H4 (cell line): ENCODE measurements at places on chromosomes 11 and 22.
A peak's percentile ranks its signal among the peaks of the same experiment; 100 is the strongest.

GRCh38 chr11:117823946-117824420 is 561 bp downstream of the FXYD2 start:
- no peak for DNase-seq

GRCh38 chr22:38240734-38241252 is 32.0 kb downstream of the TMEM184B start:
- DNase-seq = peak; percentile 89

GRCh38 chr11:69227271-69227670 is 66.7 kb upstream of the MYEOV start:
- no peak for DNase-seq

GRCh38 chr22:28043266-28043665 is 124.2 kb upstream of the PITPNB start:
- DNase-seq = no peak

DNA sequence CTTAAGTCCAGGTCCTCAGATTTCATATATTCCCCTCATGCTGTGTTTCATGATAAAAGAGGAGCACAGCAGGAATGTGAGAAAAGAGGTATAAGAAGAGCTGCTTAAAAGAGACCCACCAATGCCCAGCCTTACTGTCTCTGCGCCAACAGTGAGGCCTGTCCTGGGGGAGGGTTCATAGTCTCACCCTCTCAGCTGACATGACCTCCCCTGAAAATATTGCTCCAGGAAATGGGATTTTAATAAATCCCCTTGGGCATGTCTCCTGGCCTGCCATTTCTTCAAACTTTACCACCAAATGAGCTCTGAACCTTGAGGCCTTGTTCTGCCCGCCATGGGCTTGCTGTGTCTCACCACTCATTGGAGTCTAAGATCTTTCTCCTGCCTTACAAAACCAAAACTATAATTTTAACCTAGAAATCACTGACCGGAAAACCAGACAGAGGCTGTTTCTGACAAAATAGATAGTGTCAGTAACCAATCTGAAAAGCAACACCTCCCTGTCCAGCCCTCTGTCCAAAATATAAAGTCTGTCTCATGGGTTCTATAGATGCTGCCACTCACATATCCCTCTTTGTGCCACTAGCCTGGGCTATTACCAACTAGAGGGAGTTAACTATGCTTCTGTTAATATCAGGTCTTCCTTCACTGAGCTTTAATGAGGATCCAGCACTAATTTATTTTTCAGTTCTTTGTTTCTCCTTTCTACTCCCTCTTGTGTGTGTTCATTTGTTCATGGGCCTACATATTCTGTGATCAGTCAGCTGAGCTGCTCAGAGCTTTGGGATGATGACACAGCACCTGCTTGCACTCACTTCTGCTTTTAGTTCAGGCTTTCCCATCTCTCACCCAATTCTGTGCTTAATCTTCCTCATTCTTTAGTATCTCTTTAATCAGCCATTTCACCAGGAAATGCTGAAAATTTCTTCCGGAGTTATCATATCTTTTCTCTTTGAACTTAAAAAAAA is at the start of gene OR2AG2:
TSS of gene OR2AG2 (minus strand) at position 51 of the 968 bp plus-strand sequence. CDS start 3,019 bp downstream, outside the sequence.
- no peak for DNase-seq

- DNase-seq = no peak
These were observed 68.2 kb downstream of the EMSY start for GRCh38 chr11:76512851-76513653.

DNA sequence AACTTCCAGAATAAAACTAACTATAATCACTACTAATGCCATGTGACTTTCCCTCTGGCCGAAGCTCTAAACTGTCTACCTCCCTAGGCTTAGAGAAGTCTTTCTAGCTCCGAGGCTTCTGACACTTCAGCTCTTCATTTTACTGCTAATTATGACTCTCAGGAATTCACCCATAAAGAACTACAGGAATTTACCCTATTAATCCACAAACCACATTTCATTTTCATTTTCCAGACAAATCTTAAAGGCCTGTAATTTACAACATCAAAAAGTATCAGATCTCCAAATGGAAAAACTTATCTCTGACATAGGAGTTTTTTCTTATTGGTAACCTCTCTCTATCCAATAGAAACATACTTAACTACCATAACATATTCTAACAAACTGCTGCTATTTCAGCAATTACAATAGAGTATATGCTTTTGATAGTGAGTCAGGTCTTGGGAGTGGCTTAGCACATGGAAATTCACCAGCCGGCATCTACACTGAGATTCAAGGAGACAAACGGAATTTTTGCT is 33.4 kb downstream of the MRTFA start:
- DNase-seq = peak; percentile 26

DNA sequence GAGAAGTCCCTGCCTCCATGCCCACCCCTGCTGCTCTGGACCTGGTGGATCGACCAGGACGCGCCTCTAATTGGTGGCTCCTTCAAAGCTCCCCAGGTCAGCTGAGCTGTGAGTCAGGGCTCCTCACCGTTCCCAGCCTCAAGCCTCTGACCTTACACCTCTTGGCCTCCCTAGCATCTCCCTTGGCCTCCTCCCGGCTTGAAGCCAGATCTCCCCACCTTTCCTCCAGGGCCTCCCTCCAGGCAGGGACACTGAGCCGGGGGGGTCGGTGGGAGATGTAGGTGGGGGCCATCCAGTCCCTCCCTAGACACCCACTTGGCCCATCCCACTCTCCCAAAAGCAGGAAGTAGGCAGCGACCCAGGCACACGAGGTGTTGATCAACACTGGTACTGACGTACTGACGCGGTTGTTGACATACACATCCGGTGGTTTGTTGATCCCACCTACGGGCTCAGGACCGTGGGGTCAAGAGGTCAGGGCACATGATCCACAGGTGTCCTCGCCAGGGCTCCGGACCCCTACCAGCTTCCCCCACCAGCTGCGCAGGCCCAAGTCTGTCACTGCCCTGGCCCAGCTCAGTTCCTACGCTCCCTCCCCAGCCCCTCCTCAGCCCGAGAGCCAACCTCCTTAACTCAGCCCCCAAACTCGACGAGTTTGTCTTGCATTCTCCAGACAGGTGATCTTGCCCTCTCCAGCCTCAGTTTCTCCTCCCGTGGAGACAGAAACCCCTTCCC is 802 bp downstream of the ATG2A start:
- peak; percentile 42 for DNase-seq

GRCh38 chr11:93017821-93018690 is 48.6 kb downstream of the MTNR1B start:
- no peak for DNase-seq

DNA sequence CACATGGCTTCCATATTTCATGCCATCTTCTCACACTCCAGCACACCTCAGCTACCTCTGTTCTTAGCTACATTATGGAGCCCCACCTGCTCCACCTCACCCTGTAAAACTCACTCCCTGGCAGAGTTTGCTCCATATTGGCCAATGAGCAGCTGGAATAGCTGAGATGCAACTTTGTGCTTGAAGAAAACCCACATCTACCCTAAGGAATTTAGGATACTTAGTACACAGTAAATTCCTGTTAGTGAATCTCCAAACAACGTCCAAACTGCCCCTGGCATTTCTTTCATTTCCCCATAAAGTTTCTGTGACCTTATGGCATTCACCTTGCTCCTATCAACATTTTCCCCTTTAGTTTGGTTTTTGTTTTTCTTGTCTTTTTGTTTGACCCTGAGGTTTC is 2.2 kb upstream of the VWCE start:
- no peak for DNase-seq

GRCh38 chr11:31366795-31367194 is 2.7 kb downstream of the DCDC1 start:
- DNase-seq = no peak

DNA sequence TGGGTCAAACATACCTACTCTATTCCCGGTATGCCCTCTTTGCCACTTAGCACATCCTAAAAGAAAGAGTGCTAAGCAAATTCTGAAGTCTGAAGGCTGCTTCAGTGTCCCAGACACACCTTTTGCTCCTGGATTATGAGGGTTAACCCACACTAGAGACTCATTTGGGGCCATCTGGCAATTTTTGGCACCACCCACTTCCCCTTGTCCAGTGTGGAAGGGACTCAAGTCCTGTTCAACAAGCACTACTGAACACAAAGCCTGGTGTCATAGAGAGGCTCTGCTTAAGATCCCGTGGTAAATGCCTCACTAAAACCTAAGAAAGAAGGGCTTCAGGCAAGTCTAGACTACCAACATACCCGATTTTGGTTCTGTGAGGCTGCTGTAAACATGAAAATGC is 85.8 kb downstream of the SERGEF start:
- DNase-seq = no peak

DNA sequence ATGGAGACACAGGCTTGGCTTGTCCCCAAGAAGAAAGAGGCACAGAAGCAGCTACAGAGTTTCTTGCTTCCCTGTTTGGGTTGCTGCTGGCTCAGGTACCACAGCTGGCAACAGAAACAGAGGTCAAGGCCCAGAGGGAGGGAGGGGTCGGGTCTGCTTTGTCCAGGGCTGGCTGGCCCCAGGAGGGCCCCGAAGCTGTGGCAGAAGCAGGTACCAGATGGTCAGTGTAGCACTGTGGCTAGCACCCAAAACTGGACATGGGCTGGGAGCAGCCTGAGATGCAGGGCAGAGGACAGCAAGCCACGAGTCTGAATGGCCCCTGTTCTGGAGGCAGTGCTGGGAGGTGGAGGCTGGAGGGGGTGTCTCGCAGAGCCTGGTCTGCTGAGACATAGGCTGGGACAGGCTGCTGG is 52.3 kb upstream of the CCDC188 start:
- DNase-seq = no peak

- DNase-seq = no peak
These were observed 13.5 kb downstream of the OR52K1 start for GRCh38 chr11:4495986-4496385.

GRCh38 chr22:45124176-45124847 is 39.4 kb upstream of the NUP50 start:
- DNase-seq = no peak

- no peak for DNase-seq
These were observed 48.1 kb upstream of the TOP3B start for GRCh38 chr22:22030493-22031182.

DNA sequence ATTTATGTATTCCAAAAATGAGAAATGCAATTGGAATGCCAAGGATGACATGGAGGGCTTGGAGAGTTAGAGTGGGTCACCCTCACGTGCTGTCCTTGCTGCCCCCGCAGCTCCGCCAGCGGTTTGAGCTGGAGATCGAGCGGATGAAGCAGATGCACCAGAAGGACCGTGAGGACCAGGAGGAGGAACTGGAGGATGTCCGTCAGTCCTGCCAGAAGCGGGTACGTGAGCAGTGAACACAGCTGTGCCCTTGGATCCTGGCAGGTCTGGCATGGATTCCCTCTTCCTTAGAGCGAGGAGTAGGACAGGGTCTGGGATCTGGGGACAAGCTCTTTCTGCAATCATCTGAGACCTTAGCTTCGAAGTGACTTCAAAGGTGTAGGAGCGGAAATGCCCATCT is 166.2 kb downstream of the MYO18B start:
- no peak for DNase-seq

GRCh38 chr22:21816787-21817496 is 50.5 kb downstream of the MAPK1 start:
- peak; percentile 46 for DNase-seq

DNA sequence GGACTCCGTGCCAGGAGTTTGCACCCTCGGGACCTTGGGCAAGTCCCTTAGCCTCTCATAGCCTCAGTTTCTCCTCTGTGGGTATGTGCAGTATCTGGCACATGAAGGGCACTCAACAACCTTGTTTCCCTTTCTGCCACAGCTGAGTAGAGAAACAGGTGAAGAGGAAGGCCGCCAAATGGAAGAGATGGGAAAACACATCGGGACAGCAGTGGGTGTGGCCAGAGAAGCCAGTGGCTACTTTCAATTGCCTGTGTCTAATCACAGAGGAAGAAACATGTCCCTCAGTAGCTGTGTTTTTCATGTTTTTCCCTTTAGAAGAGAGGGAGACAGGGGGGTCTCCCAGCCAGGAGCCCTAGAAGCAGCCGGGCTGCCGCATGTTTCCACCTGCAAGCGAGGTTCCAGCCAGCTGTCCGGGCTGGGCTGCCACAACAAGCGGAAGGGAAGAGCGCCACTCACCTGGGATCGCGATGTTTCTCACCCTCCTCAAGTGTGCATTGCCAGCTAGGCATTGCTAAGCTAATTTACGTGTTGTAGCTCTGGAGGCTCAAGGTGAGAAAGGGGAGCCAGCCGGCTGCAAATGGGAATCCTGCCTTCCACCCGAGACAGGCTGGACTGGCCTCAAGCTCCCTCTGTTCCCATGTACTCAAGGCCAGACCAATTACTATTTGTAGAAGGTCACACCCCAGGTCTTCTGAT is 16.7 kb downstream of the ASPHD2 start:
- no peak for DNase-seq

GRCh38 chr11:7254731-7255291 is 3.1 kb downstream of the SYT9 start:
- no peak for DNase-seq

- no peak for DNase-seq
These were observed 41.2 kb upstream of the TESMIN start for GRCh38 chr11:68792400-68792966.

GRCh38 chr11:118912742-118913410 is 12.8 kb downstream of the BCL9L start:
- no peak for DNase-seq

DNA sequence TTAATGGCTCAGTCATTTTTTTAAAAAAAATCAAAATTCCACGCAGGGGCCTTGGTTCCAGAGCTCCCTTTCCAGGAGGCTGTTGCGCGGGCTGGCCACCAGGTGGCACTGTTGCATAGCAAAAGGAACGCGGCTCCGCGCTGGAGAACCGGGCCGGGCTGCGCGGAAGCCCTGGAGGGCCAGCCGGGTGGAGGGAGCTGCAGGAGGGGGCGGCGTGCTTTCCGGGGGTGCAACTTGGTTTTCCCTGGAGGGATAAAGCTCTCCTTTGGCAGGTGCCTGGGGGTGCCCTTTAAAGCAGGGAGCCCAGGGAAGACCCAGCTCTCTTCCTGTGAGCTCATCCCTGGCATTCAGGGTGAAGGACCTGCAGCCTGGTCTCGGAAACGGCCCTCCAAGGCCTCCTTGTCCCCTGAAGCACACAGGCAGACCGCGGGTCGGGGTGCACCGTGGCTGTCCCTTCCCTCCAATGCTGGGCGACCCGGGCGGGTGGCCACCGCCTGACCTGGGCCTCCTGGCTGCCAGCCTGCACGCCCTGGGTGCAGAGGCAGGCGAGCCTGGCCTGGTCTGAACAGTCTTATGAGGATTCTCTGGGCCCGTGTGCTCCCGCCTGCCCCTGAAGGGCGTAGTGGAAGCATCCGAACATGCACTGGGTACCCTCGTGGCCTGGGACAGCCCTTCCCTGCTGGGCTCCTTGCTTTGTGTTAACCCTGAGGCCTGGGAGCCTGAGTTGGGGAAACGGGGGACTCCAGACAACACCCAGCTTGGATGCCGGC is 23.4 kb downstream of the KRTAP5-5 start:
- peak; percentile 42 for DNase-seq
